Stimulated activated CD4-positive, alpha-beta T cell treated with anti-CD3 and anti-CD28 coated beads, TNF-alpha, amount 100 ng/mL, for 1 hour (primary cell): ENCODE measurements at places on chromosomes 3 and 15.

GRCh38 chr3:5057272-5057671 is 64.8 kb upstream of the ARL8B start:
- no peak for DNase-seq

DNA sequence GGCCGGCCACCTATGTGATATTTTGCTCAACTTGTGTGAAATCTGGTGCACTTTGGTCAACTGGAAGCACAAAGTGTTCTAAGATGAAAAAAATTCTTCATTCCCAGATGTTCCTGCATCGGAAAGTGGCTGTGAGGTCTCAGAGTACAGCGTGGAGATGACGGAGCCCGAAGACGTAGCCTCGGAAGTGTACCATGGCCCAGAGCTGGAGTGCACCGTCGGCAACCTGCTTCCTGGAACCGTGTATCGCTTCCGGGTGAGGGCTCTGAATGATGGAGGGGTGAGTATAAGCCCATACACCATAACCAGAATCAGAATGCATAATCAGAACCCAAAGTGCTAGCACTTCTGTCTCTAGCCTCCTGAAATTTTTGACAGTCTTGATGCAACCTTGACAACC is 104.3 kb downstream of the GHSR start:
- no peak for DNase-seq

- no peak for DNase-seq
Measured at GRCh38 chr15:59616379-59616778, 4.8 kb downstream of the GCNT3 start.

DNA sequence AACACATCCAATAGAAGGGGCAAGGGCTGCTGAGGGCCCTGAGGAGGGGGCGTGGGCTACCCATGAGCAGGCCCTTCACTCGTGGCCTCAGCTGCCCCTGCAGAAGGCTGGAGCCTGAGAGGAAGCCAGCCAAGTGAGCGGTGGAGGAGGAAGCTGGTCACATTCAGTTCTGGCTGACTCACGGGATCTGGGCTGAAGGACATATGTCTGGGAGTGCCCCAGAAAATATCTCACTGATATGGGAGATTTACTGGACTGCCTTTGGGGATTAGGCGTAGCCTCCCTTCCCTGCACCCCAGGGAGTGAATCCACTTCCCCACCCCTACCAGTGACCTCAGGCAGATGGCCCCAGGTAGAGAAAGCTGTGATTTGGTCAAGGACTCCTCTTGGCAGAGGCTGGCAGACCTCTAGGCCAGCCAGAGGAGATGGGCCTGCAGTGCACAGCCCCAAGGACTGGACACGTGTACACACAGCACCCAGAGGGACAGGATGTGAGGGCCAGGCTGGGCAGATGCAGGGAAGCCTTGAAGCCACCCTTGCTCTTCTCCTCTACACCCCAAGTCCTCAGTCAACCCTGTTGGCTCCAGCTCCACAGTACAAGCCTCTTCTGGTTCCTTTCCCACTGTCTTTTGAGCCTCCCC is 14.2 kb upstream of the ANKDD1A start:
- no peak for DNase-seq

GRCh38 chr15:75663931-75664421 is 16.3 kb downstream of the SNX33 start:
- no peak for DNase-seq

DNA sequence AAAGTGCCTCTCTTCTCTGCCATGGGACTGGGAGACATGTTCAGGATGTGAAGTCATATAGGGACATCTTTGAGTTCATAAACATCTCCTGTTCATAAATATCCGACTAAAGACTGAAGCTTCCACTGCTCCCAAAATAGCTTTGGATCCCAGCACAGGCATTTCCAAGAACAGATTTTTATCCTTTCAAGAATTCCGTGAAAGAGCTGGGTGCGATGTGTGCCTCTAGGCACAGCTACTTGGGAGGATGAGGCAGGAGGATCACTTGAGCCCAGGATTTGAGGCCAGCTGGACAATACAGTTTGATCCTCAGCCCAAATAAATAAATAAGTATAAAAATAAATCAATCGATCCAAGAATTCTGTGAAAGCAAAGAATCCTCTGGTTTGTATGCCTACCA is 6.7 kb upstream of the ISLR2 start:
- DNase-seq = no peak

DNA sequence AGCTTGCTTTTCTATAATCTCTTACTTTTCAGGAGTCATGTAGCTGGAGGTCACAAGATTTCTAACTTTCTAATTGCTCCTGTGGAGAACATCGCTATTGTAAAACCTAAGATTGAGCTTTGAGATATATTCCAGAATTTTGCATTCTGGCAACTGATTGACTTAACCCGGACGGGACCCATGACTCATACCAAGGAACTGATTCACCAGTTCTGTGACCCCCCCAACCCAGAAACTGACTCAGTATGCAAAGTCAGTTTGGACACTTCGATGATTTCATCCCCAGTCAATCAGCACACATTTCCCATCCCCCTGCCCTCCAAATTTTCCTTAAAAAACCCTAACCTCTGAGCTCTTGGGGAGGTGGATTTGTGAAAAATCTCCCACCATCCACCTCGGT is 396.5 kb upstream of the GBE1 start:
- DNase-seq = no peak
